ENCODE measurements at places on chromosomes 12 and 14.

GRCh38 chr12:123898673-123899072 lies 74.0 kb downstream of the CCDC92 start:
- DNase-seq, result no peak

GRCh38 chr12:54749191-54749818 lies 101.1 kb upstream of the DCD start:
- DNase-seq, result no peak

- DNase-seq, result no peak
Observed at GRCh38 chr14:25929881-25930615, 667.8 kb downstream of the NOVA1 start.

DNA sequence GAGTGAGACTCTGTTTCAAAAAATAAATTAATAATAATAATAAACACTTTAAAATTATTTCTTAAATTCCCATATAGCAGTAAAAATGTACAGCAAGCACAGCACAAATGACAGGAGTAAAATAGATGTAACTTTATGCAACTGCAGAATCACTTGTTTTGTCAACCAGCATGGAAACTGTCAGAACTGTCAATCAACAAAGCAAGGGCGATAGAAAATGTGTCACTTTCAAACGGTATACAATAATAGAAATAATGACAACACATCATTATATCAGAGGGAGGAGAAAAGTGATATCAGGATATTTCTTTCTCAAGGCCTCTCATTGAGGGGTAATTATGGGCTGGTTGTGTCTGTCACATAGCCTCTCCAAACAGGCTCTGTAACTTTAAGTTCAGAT lies 68.2 kb downstream of the KLHL28 start:
- DNase-seq, result no peak

DNA sequence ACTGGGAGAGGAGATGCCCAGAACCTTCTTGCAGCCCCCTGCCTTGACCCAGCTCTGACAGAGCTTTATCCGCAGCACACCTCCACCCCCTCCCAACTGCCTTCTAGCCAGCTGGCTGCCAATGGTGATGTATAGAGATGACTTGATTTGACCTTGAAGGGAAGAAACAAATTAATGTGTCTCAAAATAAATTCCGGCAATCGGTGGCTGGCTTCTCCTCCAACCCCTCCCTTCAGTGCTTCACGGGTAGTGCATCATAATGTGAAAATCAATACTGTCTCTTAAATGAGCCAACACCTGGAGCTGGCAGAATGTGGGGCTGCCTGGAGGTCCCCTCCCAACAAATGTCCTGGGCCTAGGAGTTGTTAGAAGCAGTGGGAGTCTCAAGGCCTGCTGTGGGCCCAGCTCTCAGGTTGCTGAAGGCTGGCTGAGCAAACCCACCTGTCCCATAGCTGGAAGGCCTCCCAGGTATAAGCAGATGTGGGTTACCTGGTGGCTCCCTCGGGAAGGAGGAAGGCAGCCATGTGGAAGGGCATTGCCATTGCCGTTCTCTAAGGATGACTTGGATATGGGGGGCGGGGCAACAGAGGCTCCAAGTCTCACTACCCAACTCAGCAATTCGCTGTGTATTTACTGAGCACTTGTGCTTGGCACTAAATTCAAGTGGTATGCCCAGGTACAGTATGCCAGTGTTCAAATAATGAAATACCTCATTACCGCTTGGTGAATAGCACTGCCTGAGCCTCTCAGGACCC lies 23.2 kb downstream of the HSPB8 start:
- no peak for DNase-seq

DNA sequence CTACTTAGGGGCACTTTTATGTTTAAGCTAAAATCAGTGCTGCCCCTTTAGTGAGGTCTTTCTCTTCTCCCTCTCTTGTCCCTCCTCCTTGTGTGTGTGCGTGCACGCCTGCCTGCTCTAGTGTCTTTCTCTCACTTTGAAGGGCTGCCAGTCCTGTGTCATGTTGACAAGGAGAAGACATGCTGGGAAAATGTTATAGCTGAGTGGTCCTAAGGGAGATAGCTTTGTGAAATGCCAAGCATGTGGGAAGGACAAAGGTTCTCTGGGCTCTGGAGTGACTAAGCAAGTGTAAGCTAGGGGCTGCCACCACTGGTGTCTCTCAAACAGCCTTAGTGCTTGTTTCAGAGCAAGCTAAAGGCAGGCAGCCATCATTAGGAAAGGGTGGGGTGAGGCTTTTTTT lies 108.4 kb downstream of the EMP1 start:
- no peak for DNase-seq

GRCh38 chr12:106081606-106082005 lies 57.1 kb downstream of the NUAK1 start:
- no peak for DNase-seq
